ENCODE measurements at places on chromosomes 6 and 20.

DNA sequence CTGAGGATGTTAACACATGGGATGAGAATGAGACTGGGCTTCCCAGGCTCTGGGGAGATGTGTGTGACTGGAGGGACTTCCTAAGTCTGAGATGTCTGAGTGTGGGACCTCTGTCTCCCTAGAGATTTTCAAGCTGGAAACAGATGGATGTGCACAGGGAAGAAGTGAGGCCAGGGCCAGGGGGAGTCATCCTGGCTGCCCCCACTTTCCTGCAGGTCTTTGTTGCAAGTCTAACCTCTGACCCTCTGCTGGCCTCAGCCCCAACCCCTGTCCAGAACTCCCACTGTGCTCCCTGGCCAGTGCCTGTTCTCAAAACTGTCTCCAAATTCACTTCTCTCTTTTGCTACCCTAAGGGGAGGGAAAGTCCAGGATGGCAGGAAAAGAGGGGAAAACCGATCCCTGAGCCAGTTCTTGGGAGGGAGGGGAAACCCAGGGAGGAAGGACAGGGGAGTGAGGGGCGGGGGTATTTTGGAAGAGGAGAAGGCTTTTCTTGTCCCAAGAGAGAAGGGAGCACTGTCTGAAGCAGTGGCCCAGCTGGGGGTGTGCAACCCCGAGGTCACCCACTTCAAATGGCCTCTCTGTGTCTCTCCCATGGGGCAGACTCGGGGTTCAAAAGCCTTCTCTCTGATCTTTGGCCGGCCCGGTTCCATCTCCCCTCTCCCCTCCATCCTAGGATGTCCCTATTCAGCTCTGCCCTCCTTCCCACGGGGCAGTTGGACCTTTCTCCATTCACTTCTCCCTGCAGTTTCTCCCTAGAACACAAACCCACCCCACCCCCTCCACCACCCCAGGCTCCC, 3.1 kb downstream of the PPP1R18 start:
- H3K27me3 ChIP-seq = no peaks in the 10 kb centered on the region
- peaks cover 59% of the 10 kb centered on the region for H3K4me1 ChIP-seq
- no peak for DNase-seq
- H3K4me3 ChIP-seq = peak overlapping the region; percentile 90
- peaks cover 7% of the 10 kb centered on the region for H3K36me3 ChIP-seq

DNA sequence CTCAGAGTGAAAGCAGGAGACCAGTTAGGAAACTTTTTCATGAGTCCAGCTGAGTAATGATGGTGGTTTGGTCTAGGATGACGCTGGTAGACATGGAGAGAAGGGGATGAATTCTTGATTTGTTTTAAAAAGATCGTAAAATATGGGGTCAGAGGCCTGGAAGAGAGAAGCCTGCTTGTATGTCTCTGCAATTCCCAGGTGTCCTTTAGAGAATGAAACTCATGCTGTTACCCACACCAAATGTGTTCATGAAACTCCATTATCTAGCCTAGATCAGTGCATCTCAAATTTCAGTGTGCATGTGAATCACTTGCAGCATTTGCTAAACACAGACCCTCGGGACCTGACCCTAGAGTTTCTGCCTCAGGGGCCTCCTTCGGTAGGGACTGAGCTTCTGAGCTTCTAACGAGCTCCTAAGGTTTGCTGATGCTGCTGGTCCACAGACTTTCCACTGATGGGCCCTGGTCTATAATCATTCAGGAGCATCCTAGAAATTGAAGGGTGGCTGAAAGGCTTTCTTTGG, 302.0 kb upstream of the PLCB4 start:
- H3K36me3 ChIP-seq = peaks cover 10% of the 10 kb centered on the region
- no peak for DNase-seq
- H3K27ac ChIP-seq = no peak overlapping the region
- no peaks in the 10 kb centered on the region for H3K27me3 ChIP-seq
- no peak overlapping the region for H3K4me3 ChIP-seq

DNA sequence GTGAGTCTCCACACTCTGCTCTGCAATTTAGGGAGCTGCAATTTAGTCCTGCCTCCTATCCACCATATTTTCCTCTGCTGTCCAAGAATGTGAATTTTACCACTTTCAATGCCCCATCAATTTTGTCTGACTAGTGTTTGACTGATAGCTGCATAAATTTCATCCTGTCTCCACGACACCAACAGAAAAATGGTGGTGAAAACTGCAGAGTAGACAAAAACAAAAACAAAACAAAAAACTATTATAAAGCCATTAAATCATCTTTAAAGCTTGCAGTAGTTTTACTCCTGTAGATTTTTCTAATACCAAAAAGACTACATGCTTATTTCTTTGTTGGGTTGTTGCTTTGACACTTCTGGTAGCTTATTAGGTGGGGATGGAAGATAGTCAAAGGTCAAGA, 322.0 kb downstream of the PAX1 start:
- H3K27ac ChIP-seq = no peak overlapping the region
- no peak for DNase-seq
- no peak overlapping the region for H3K4me3 ChIP-seq
- H3K4me1 ChIP-seq = no peaks in the 10 kb centered on the region
- H3K27me3 ChIP-seq = no peaks in the 10 kb centered on the region

DNA sequence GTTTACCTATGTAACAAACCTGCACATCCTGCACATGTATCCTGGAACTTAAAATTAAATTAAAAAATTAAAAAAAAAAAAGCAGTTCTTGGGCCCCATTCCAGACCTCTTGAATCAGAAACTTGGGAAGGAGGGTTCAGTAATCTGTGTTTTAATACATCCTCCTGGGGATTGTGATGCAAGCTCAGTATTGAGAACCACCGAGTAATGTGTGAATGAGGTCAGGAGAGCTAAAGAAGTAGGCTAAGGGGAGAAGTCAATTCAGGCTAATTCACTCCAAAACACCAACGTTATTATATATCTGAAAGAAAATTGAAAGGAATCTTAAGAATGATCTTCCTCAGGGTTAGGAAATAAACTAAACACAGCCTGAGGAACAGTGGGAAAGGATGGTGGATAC, 120.4 kb downstream of the RNF144B start:
- H3K27me3 ChIP-seq = no peaks in the 10 kb centered on the region
- DNase-seq = no peak
- no peak overlapping the region for H3K27ac ChIP-seq
- H3K4me1 ChIP-seq = peaks cover 17% of the 10 kb centered on the region

- no peaks in the 10 kb centered on the region for H3K27me3 ChIP-seq
- H3K4me3 ChIP-seq = peak overlapping the region; percentile 78
- H3K4me1 ChIP-seq = no peaks in the 10 kb centered on the region
- DNase-seq = peak; percentile 94
- peak overlapping the region; percentile 92 for H3K27ac ChIP-seq
Observed at GRCh38 chr6:31826793-31827285, 699 bp upstream of the HSPA1B start.

- H3K27ac ChIP-seq = no peak overlapping the region
- H3K4me3 ChIP-seq = no peak overlapping the region
- H3K36me3 ChIP-seq = no peaks in the 10 kb centered on the region
- no peak for DNase-seq
- no peaks in the 10 kb centered on the region for H3K4me1 ChIP-seq
Observed at GRCh38 chr20:45128099-45128498, 3.8 kb upstream of the WFDC12 start.

GRCh38 chr6:12608016-12608860, 108.3 kb upstream of the PHACTR1 start:
- no peaks in the 10 kb centered on the region for H3K36me3 ChIP-seq
- H3K27ac ChIP-seq = no peak overlapping the region
- no peak for DNase-seq
- no peak overlapping the region for H3K4me3 ChIP-seq
- H3K27me3 ChIP-seq = no peaks in the 10 kb centered on the region

GRCh38 chr6:119334535-119335264, 14.9 kb downstream of the MAN1A1 start:
- H3K27me3 ChIP-seq = no peaks in the 10 kb centered on the region
- no peaks in the 10 kb centered on the region for H3K36me3 ChIP-seq
- no peaks in the 10 kb centered on the region for H3K4me1 ChIP-seq
- no peak overlapping the region for H3K4me3 ChIP-seq

DNA sequence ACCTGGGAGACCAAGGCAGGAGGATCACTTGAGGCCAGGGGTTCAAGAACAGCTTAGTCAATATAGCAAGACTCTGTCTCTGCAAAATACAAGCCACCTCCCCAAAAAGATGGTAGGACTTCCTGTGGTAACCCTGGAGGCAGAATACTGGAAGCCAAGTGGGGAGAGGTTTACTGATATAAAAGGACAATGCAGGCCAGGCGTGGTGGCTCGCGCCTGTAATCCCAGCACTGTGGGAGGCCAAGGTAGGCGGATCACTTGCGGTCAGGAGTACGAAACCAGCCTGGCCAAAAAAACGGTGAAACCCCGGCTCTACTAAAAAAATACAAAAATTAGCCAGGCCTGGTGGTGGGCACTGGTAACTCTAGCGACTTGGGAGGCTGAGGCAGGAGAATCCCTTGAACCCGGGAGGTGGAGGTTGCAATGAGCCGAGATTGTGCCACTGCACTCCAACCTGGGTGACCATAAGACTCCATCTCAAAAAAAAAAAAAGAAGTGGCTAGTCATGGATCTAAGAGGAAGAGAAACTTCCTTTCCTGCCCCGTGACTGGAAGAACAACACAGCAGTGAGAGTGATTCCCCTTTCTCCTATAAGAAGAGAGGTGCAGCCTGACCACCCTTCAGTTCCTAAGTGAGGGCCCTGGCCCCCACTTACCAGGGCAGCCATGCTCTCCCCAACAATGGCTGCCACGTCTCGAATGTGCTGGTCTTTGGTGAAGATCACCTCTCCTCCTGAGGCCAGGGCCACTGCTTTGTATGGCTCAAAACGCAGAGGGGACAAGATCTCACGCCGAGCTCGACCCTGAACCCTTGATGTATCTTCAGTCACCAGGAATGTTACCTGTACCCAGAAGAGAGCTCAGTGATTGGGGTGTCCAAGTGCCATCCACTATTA, 6.2 kb downstream of the SAPCD1 start:
- H3K4me3 ChIP-seq = no peak overlapping the region
- H3K27me3 ChIP-seq = peaks cover 12% of the 10 kb centered on the region
- H3K27ac ChIP-seq = no peak overlapping the region
- H3K36me3 ChIP-seq = no peaks in the 10 kb centered on the region
- DNase-seq = no peak

- H3K36me3 ChIP-seq = peaks cover 3% of the 10 kb centered on the region
- no peaks in the 10 kb centered on the region for H3K27me3 ChIP-seq
- no peak overlapping the region for H3K4me3 ChIP-seq
- H3K4me1 ChIP-seq = peaks cover 28% of the 10 kb centered on the region
- DNase-seq = no peak
Observed at GRCh38 chr20:37360391-37361115, 14.6 kb downstream of the SRC start.

GRCh38 chr20:4713401-4713800, 8.3 kb upstream of the PRND start:
- no peak overlapping the region for H3K27ac ChIP-seq
- no peak for DNase-seq
- H3K4me1 ChIP-seq = no peaks in the 10 kb centered on the region
- peaks cover 3% of the 10 kb centered on the region for H3K27me3 ChIP-seq
- H3K36me3 ChIP-seq = no peaks in the 10 kb centered on the region

GRCh38 chr6:168507730-168508129, 66.7 kb downstream of the SMOC2 start:
- no peak overlapping the region for H3K4me3 ChIP-seq
- H3K4me1 ChIP-seq = no peaks in the 10 kb centered on the region
- no peak overlapping the region for H3K27ac ChIP-seq
- no peak for DNase-seq
- no peaks in the 10 kb centered on the region for H3K27me3 ChIP-seq

- no peaks in the 10 kb centered on the region for H3K36me3 ChIP-seq
- DNase-seq = no peak
- H3K27ac ChIP-seq = peak overlapping the region; percentile 78
- H3K4me1 ChIP-seq = no peaks in the 10 kb centered on the region
Observed at GRCh38 chr6:166999884-167000253, 672 bp downstream of the CEP43 start.

DNA sequence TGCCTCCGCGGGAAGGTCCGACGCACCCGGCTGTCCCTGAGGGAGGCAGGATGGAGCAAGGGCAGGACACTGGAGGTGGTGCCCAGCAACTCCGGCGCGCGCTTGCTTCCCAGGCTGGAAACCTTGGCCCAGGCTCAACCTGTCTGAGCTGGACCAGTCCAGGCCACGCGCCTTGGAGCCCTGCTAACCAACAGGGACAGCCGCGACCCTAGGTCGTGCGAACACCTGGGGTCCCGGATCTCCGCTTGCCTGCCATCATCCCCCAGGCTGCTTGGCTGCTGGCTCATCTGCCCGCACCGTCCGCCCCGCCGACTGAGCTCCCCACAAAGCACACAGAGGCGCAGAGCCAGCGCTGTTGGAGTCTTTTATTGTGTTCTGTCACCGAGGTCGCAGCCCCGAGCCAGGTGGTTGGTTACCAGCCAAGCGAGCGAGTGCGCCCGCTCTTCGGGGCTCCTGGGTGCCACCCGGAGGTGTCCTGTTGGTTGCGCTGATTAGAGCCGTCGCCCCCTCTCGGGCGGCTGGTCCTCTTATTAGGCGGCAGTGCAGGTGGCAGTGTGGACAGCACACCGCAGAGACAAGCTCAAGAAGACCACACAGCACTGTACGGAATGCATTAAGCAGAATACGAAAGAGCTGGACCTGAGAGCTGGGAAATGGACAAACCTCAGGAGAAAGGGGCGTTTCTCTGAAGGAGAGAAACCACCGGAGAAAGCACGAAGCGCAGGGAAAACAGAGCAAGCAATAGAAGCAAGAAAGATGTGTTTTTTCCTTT, 3.8 kb downstream of the COL12A1 start:
- no peaks in the 10 kb centered on the region for H3K27me3 ChIP-seq
- H3K4me1 ChIP-seq = no peaks in the 10 kb centered on the region
- H3K27ac ChIP-seq = peak overlapping the region; percentile 66

DNA sequence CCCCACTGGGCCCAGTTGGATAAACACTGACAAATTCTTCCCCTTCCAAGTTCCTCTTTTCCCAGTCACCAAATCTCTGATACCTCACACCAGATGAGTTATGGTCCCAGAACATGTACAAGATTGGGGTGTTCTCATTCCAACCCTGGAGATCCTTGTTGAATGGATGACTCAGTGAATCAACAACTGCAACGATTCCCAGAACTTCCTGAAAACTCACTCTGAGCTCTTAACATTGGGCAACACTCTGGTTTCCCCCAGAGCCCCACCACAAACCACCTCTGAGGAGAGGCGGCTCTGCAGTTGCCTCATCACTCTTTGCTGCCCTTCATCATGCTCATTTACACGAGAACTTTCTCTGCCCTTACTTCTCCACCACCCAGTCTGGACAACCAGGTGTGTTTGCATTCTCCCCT, 115.2 kb downstream of the MRPL14 start:
- H3K27me3 ChIP-seq = peaks cover 3% of the 10 kb centered on the region
- H3K4me1 ChIP-seq = no peaks in the 10 kb centered on the region
- no peak overlapping the region for H3K4me3 ChIP-seq
- DNase-seq = peak; percentile 19

GRCh38 chr20:37576911-37577310, 49.2 kb upstream of the BLCAP start:
- DNase-seq = no peak
- H3K4me1 ChIP-seq = no peaks in the 10 kb centered on the region
- H3K4me3 ChIP-seq = no peak overlapping the region
